ENCODE measurements at places on chromosomes 11 and 22.
A peak's percentile ranks its signal among the peaks of the same experiment; 100 is the strongest.

DNA sequence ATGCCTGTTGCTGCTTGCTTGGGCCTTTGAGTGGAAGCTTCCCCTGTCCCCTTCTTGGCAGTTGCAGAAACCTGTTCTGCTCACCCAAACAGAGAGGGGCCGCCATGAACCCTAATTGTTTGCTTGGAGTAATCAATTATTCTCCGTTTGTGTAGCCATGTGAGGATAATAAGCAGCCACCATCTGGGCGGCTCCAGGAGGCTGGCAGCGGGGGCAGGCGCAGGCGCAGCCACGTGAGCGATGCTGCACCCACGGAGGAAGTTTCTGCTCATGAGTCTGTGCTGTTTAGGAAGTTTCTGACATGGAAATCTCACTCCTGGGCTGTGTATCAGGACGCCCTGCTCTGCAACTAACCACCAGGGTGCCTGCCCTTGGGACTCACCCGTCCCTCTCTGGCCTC, 90.1 kb downstream of the MPPED1 start:
- DNase-seq, result no peak

DNA sequence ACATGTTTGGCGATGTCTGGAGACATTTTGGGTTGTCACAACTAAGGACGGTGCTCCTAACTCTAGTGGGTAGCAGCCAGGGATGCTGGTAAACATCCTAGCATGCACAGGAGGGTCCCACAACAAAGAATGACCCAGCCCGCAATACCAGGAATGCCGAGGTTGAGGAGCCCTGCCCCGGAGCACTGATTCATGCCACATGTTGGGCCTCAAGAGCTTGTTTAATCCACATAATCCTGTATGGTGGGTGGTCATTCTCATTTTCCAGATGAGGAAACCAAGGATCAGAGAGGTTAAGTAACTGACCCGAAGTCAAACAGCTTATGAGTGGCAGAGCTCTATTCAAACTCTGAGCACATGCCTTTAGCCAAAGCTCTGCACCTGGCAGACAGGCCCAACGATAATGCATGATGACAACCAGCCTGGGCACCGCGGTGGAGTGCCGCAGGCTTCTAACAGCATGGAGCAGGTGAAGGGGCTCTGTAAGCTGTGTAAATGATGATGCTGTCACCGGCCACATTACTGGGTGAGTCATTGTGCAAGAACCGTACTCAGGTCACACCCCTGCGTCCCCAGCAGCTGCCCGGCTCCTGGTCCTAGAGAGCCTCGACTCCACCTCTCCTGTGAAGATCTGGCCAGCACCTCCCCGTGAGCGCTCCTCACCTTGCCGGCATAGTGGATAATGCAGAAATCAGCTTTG, 58.6 kb downstream of the APOL1 start:
- DNase-seq, result no peak

GRCh38 chr22:49450498-49450897, 377.2 kb downstream of the BRD1 start:
- no peak for DNase-seq

- no peak for DNase-seq
Observed at GRCh38 chr11:59413646-59414045, 12.6 kb downstream of the OR5A2 start.

GRCh38 chr11:128465531-128465930, 121.8 kb downstream of the ETS1 start:
- DNase-seq, result peak; percentile 68

GRCh38 chr11:119880143-119880542, 151.1 kb upstream of the NECTIN1 start:
- DNase-seq, result no peak

GRCh38 chr11:75333807-75334140, 17.7 kb downstream of the ARRB1 start:
- DNase-seq, result no peak

All from activated CD8-positive, alpha-beta memory T cell treated with anti-CD3 and anti-CD28 coated beads for 24 hours (primary cell).